ENCODE measurements at places on chromosomes 13 and 19. TPM values are rescaled to one million over a fixed set of nuclear protein-coding genes. Genes with fewer than 3 reads are reported as not detected.

ZNF730 gene
- not detected for total RNA-seq

MEDAG gene
- not detected for total RNA-seq

ZNF547 gene
- total RNA-seq, result 1.1 TPM

HSD17B14 gene
- 13.9 TPM for total RNA-seq

DCT gene
- total RNA-seq, result not detected

KCNJ14 gene
- 1.6 TPM for total RNA-seq

IZUMO1 gene
- total RNA-seq, result not detected

ZNF560 gene
- total RNA-seq, result not detected

VSTM2B gene
- total RNA-seq, result not detected

RFXAP gene
- total RNA-seq, result 1.1 TPM

CEACAM8 gene
- total RNA-seq, result not detected
